Amygdala (tissue), 56 donors: ENCODE measurements at places on chromosomes 11 and 22.

- DNase-seq = no peak
Measured at GRCh38 chr11:24515632-24516031, 18.8 kb downstream of the LUZP2 start.

GRCh38 chr11:85875505-85875904 lies 20.3 kb downstream of the CCDC83 start:
- no peak for DNase-seq

DNA sequence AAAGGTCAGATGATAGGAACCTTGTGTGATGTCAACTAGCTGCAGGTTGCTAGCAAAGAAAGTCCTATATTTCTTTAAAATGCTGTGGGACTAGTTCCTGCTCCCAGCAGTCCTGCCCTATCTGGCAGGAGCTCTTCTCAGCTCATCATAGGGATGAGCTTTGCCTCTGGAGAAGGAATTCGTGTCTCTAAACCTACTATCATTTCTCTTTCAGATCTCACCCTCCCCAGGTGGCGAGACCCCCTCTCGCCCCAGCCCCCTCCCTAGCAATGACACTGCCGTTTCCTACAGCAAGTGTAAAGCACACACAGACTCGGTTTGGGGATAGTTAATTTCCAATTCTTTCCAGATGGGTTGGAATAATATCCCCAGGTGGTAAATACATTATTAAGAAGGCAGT lies 533.3 kb downstream of the OPCML start:
- DNase-seq = no peak

GRCh38 chr11:117625237-117625636 lies 171.8 kb downstream of the DSCAML1 start:
- DNase-seq = no peak

- DNase-seq = peak; percentile 56
Measured at GRCh38 chr11:109644152-109644551, 222.2 kb downstream of the C11orf87 start.

DNA sequence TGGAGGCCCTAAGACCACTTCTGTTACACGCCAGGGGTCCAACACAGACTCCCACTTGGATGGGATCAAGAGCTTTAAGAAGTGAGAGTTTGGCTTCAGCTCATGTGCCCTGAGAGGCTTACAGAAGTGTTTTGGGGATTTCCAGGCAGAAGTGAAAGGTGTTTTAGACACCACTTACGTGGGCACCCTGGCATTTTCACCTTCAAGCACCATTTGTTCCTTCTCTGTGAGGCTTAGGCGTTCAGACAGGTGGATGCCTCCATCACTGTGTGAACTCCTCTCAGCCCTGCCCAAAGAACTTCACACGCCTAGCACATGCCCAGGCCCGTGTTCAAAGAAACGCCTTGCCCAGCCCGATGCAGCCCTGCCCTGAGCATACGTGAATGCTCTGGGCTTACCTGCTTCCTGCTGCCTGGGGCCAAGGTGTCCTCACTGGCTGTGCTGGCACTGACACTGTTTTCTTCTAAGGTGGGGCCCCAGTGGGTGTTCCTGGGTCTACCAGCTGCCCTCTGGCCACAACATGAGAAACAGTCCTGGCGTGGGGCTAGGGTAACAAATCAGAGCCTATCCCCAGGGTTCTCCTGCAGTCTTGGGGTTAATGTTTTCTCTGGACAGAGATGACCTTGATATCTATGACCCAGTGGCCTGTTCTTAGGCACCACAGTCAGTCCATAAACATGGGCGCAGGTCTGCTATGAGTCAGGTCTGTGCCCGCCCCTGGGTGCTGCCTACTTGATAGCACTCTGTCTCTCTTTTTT lies 34.0 kb downstream of the AMPD3 start:
- DNase-seq = no peak

GRCh38 chr11:129639300-129639699 lies 176.3 kb upstream of the TMEM45B start:
- no peak for DNase-seq
